ENCODE measurements at places on chromosomes 5 and 9.

GRCh38 chr5:128121651-128122050, 38.1 kb downstream of the SLC12A2 start:
- DNase-seq, result no peak

- no peak for DNase-seq
Observed at GRCh38 chr9:126788634-126789349, 16.0 kb upstream of the ZBTB43 start.

DNA sequence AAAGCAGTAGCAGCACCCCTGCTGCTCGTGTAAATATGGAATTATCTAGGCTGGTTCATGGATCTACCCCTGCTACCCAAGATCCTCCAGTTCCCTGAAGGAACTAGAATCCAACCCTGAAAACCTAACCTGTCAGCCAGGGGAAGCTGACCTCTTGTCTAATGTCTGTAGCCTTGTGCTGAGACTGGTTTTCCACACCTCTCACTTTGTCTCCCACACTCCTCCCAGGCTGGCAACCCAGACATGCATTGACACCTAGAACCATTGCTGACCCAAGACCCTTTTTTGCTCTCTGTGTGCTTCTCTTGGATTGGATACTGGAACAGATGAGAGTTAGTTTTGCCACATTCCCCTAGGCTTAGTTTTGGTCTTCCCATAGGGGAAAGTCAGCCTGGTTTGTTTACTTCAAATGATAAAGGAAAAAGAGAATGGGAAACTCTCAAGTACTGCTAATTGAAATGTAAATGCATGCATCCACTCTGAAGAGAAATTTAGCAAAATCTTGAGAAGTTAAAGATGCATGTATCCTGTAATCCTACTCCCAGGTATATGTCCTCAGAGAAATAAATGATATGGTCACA, 36.6 kb upstream of the NR4A3 start:
- DNase-seq, result no peak

- DNase-seq, result no peak
Observed at GRCh38 chr9:136847088-136847825, 2.0 kb upstream of the PHPT1 start.

DNA sequence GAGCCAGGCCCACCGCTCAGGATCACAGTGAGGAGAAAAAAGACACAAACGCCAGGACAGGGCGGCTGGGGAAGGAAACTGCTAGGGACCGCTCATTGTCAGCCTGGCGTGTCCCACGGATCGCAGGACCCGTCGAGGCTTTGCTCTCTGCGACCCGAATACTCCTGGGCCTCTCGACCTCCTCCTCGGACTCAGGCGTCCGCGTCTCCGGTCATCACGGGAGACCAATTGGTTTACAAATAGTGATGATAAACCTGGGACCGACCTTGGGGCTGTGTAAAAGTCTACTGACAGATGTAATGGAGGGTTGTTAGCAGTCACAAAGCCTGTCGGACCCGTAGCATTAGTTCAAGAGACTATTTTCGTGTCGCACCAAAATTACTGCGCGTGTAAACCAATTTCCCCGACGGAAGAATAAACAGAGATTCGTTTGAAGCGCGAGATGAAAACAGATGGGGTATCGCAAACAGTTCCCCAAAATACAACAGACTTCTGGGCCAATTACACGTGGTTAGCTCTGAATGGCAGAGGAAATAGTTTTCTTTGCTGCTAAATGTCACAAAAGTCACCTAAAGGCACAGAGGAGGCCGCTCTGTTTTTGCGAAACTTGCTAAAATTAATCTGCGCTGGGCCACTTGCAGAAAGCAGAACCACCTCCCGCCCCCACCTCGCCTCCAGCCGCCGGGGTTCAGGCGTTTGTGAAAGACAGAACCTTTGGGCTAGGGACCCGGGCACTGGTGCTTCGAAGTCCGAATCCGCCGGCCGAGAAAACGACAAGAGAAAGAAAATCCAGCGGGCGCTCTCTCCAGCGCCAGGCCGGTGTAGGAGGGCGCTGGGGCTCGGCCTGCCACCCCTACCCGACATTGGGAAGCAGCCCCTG, 67.6 kb downstream of the FOXD1 start:
- DNase-seq, result no peak

DNA sequence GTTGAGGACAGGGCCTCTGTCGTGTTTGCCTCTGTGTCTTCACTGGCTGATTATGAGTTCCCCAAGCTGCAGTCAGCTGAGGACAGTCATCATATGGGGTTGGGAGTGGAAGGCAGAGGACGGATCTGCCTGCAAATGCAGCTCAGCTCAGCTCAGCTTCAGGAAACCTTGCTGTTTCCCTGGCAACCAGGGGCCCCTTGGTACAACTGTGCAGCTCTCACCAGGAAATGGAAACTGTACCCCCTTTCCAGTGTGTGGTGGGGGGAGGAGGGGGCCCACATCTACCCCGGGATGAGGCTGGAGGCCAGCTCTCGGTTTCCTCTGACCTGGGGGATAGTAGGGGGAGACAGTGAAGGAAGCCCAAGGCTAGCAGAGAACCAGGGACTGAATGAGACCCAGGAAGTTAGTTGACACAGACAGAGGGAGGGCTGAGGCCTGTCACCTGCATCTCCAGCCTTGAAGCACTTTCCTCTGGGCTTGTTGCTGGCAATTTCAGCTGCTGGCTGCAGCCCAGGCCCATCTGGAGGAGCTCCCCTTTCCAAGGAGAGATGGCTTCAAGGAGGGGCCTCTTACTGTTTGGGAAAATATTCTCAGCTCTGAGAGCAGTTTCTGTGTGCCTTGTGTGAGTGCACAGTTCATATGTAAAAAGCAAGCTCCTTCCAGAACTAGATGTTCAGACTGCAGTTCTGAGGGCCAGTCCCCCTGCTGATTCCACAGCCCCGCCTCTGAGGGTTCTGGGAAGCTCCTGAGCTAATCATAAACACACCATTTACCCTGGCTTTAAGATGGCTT, 6.9 kb downstream of the ANXA6 start:
- no peak for DNase-seq

GRCh38 chr9:32331240-32331639, 53.2 kb upstream of the ACO1 start:
- DNase-seq, result no peak

GRCh38 chr5:127307868-127308267, 17.3 kb downstream of the MEGF10 start:
- DNase-seq, result no peak

DNA sequence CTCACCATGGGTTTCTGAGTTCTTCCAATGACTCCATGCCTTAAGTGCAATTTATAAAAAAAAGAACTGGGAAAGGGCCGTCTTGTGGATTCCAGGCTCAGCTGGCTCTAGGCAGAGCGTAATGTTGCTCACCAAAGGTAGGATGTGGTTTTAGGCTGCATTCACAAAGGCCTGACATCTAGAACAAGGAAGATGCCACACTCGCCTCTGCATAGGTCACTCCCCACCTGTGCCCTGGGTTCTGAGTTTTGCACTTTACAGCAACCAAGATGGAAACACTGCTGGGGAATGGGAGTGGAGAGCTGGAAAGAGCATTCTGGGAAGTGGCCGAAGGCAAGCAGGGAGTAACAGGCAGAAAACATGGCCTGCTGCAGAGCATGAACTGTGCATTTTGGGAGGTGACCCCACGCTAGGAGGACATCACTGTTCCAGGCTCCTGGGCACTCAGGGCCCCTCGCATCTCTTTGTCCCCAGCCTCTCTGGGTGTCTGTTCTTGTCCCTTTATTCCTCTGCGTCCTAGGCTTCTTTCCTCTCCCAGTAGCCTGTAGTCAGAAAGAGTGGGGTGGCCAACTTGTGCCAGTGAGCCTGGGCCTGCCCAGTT, 12.3 kb downstream of the FCN2 start:
- no peak for DNase-seq

DNA sequence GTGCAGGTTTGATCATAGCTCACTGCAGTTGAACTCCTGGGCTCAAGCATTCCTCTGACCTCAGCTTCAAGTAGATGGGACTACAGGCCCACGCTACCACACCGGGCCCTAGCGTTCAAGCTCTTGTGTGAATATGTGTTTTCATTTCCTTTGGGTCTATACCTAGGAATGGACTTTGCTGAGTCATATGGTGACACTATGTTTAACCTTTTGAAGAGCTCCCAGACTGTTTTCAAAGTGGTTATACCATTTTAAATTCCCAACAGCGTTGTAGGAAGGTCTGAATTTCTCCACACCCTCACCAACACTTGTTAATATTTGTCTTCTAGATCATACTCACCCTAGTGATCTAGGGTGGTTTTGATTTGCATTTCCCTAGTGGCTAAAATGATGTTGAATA, 33.5 kb downstream of the FAF2 start:
- DNase-seq, result no peak

DNA sequence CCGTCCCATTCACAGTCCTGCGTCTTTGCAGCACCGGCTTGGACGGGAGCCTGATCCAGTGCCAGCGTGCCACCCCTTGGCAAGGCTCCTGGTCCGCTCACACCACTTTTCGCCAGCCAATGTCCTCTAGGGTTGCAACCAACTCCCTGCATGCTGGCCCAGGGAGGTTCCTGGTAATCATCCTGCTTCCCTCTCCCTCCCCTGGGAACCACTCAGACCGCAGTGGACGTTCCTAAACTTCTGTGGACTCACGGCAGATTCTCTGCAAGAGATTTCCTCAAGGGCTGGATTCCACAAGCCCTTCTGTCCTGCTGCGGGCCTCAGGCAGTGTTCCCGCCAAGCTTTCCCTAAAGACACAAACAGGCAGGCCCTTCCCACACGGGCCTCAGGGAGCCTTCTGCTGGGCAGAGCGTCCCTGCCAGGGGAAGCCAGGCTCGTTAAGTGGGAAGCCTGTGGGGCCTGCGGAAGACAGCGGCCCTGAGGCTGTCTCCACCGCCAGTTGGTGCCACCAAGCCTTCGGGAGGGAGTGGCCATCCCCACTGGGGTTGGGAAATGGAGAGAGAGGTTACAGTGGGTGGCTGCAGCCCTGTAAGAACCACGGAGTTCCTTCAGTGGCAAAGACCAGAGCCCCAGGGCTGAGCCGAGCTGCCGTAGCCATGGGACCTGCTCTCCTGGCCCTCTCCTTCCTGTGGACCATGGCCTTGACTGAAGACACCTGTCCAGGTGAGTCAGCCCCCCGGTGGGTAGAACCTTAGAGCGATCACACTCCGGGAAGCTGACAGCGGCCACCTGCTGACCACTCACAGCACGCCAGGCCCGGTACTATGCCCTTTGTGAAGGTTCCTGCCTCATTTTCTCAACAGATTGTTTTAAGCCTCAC, 16.4 kb upstream of the FCN2 start:
- DNase-seq, result no peak

GRCh38 chr9:69317894-69318293, 7.1 kb upstream of the ENTREP1 start:
- DNase-seq, result no peak

DNA sequence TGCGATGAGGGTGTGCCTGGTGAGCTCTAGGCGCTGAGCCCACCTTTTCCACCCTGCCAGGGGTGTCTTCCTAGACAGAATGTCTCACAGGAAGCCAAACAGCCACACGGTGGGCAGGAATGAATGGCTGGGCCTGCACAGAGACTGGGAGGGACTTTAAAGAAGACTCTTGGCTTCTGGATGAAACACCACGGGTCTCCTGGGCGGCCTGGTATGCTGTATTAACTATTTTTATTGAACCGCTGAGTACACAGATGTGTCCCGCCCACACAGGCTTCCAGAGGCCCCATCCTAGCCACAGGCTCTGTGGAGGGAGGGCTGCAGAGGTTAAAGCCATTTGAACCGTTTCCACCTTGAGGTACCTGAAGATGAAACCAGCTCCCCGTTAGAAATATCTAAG, 115.2 kb upstream of the CXCL14 start:
- DNase-seq, result no peak

DNA sequence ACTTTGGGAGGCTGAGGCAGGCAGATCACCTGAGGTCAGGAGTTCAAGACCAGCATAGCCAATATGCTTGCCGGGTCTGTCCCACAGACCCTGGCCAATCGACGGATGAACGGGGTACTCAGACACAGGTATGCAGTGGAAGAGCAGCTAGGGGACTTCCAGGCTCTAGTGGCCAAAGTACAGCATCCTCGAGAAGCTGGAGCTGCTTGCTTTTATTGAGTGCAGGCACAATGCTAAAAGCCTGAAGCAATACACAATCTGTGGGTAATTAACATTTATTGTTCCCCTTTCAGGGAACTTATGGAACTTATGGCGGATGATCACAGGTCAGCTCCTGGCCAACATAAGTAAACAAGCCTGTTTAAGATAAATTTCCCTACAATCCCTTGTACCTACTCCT, 32.8 kb upstream of the SEMA4D start:
- no peak for DNase-seq

GRCh38 chr5:318931-319601, 2.4 kb upstream of the AHRR start:
- no peak for DNase-seq

- no peak for DNase-seq
Observed at GRCh38 chr5:118519466-118519865, 468.9 kb downstream of the DTWD2 start.

- no peak for DNase-seq
Observed at GRCh38 chr5:74013222-74013621, 387.2 kb downstream of the ARHGEF28 start.

- peak; percentile 73 for DNase-seq
Observed at GRCh38 chr5:150409638-150410523, 2.8 kb downstream of the CD74 start.

GRCh38 chr9:72925891-72926290, 27.0 kb downstream of the ALDH1A1 start:
- DNase-seq, result no peak

DNA sequence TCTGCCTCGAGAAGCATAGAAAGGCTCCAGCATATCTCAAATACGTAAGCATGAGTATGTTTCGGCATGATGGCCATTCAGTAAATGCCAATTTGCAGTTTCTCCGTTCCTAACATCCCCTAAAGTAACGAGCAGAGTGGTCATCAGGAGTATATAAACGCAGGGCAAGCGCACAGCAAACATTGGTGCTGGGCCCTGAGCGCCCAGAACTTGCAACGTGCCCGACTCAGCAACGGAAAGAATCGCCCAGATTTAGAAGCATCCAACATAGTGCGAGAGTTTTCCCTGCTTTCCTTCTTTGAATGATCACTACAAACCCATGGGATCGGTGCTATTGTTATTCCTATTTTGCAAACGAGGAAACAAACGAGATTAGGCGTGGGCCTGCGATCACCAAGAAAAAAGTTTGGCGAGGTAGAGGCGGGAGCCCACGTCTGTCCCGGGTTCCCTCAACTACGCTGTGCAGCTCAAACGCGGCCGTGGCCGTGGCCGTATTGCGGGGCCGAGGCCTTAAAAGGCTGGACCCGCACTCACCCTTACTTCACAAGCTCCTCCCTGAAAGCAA, 505 bp downstream of the RPS14 start:
- DNase-seq, result no peak

- DNase-seq, result no peak
Observed at GRCh38 chr5:119058979-119059529, 11.8 kb upstream of the DMXL1 start.

DNA sequence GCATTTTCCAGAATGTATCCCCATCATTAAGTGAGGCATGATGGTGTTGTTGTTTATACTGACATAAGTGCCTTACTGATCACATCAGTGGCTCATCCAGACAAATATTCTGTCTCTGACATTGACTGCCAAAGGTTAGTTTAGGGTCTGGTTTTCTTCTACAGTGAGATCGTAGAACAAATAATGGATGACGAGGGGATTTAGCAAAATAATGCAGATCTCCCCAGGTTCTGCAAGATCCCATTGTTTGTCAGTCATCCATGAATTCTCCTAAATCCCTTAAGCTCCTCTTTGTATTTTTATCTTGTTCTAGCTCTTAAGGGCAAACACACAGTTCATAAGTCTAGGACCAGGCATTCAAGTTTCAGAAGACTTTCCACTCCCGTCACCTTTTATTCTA, 93.1 kb upstream of the DHFR start:
- no peak for DNase-seq
